ENCODE measurements at places on chromosomes 13 and 19.

DNA sequence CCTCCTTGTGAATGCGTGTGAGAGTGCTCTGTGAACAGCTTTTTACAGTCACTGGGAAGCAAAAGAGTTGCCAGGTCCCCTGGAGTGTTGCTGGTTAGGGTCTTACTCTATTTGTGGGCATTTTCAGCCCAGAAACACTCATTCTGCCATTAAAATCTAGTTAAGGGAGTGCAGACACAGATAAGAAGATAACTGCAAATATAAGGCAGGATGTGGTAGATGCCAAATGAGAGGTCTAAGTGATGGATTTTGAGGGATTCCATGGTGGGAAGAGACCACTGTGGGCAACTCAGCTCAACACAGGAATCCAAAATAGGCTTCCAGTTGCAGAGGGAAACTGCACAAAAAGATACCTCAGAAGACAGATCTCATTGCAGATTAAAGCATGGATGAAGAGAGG lies 54.5 kb upstream of the KL start:
- DNase-seq: no peak

DNA sequence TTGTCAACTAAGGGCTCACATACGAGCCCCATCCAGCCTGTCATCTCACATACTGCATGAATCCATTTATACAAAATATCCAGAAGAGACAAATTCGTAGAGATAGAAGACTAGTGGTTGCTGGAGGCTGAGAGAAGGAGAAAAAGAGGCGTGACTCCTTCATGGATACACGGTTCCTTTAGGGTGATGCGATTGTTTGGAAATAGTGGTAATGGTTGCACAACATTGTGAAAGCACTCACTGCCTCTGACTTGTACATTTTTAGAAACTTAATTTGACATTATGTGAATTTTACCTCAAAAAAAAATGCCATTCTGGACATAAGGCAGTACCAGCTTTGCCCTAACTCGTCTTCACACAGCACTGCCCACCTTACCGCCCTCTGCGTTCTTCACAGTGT lies 27.3 kb downstream of the IGFL1 start:
- no peak for DNase-seq

GRCh38 chr13:74299721-74300120 lies 165.5 kb upstream of the KLF12 start:
- DNase-seq: no peak

GRCh38 chr13:79602936-79603335 lies 122.0 kb downstream of the NDFIP2 start:
- no peak for DNase-seq

GRCh38 chr13:97781891-97782305 lies 171.6 kb upstream of the IPO5 start:
- no peak for DNase-seq

- no peak for DNase-seq
Measured at GRCh38 chr13:27044837-27045570, 126.6 kb downstream of the USP12 start.
